A549 treated with dexamethasone at 1 μM for 4 hours (cell line): ENCODE measurements at places on chromosomes 6 and 20. TPM values are rescaled to one million over a fixed set of nuclear protein-coding genes. Genes with fewer than 3 reads are reported as not detected.

IL20RA gene
- total RNA-seq, result 0.02 to 0.12 TPM (median 0.07 TPM) in 5 replicates

SEL1L2 gene
- total RNA-seq, result not detected in 5 replicates

OPRM1 gene
- not detected in 5 replicates for total RNA-seq

PRR18 gene
- 0.07 to 0.29 TPM (median 0.11 TPM) in 5 replicates for total RNA-seq

RAD21L1 gene
- total RNA-seq, result not detected in 5 replicates

TMEM244 gene
- not detected in 5 replicates for total RNA-seq

BFSP1 gene
- 4.1 to 4.9 TPM (median 4.5 TPM) in 5 replicates for total RNA-seq

ELOVL4 gene
- 1.4 to 1.8 TPM (median 1.6 TPM) in 5 replicates for total RNA-seq

PACRG gene
- 0.32 TPM in 1 of 5 replicates, not detected in the others for total RNA-seq

ABHD12 gene
- 114 to 156 TPM (median 142 TPM) in 5 replicates for total RNA-seq

EYA2 gene
- total RNA-seq, result 2.2 to 3.2 TPM (median 2.6 TPM) in 5 replicates

CCN5 gene
- 23.1 to 34.3 TPM (median 24.5 TPM) in 5 replicates for total RNA-seq

RIPPLY2 gene
- 0.31 to 0.49 TPM (median 0.39 TPM) in 4 of 5 replicates, not detected in the other for total RNA-seq

FILIP1 gene
- 0.22 to 0.40 TPM (median 0.35 TPM) in 5 replicates for total RNA-seq

HLA-DOA gene
- 0.09 TPM in 1 of 5 replicates, not detected in the others for total RNA-seq

TUBB gene
- total RNA-seq, result 781 to 989 TPM (median 940 TPM) in 5 replicates

TPX2 gene
- total RNA-seq, result 106 to 121 TPM (median 111 TPM) in 5 replicates

TNF gene
- total RNA-seq, result 0.06 TPM in 1 of 5 replicates, not detected in the others

TBC1D7 gene
- total RNA-seq, result 22.5 to 25.1 TPM (median 24.8 TPM) in 5 replicates

RHAG gene
- 0.07 TPM in 1 of 5 replicates, not detected in the others for total RNA-seq

EIF6 gene
- total RNA-seq, result 392 to 434 TPM (median 413 TPM) in 5 replicates

FNDC1 gene
- 0.08 to 0.14 TPM (median 0.11 TPM) in 5 replicates for total RNA-seq

MROH8 gene
- 0.70 to 1.6 TPM (median 1.4 TPM) in 5 replicates for total RNA-seq

PKIB gene
- total RNA-seq, result 0.38 to 0.74 TPM (median 0.62 TPM) in 5 replicates

BPI gene
- not detected in 5 replicates for total RNA-seq

TMEM217 gene
- total RNA-seq, result 0.35 to 1.1 TPM (median 0.60 TPM) in 5 replicates

SYCP2 gene
- 0.12 to 0.61 TPM (median 0.29 TPM) in 5 replicates for total RNA-seq

CALHM6 gene
- 0.21 TPM in 1 of 5 replicates, not detected in the others for total RNA-seq

GSTA2 gene
- total RNA-seq, result not detected in 5 replicates

MUC21 gene
- 0.02 TPM in 1 of 5 replicates, not detected in the others for total RNA-seq

EBF4 gene
- 2.0 to 3.0 TPM (median 2.3 TPM) in 5 replicates for total RNA-seq

CEBPB gene
- 163 to 300 TPM (median 245 TPM) in 5 replicates for total RNA-seq

DYNLT2 gene
- 0.43 to 0.62 TPM (median 0.56 TPM) in 5 replicates for total RNA-seq

LCA5 gene
- 0.39 to 0.95 TPM (median 0.61 TPM) in 5 replicates for total RNA-seq

ZSWIM1 gene
- total RNA-seq, result 5.1 to 7.0 TPM (median 6.9 TPM) in 5 replicates

FKBP1A gene
- total RNA-seq, result 450 to 552 TPM (median 545 TPM) in 5 replicates

RWDD1 gene
- 24.2 to 36.0 TPM (median 34.8 TPM) in 5 replicates for total RNA-seq
